ENCODE measurements at places on chromosomes 5 and 9. TPM values are rescaled to one million over a fixed set of nuclear protein-coding genes. Genes with fewer than 3 reads are reported as not detected.
A peak's percentile ranks its signal among the peaks of the same experiment; 100 is the strongest.

- DNase-seq = no peak
These were observed 114.8 kb downstream of the WNK2 start for GRCh38 chr9:93298498-93299417.

DNA sequence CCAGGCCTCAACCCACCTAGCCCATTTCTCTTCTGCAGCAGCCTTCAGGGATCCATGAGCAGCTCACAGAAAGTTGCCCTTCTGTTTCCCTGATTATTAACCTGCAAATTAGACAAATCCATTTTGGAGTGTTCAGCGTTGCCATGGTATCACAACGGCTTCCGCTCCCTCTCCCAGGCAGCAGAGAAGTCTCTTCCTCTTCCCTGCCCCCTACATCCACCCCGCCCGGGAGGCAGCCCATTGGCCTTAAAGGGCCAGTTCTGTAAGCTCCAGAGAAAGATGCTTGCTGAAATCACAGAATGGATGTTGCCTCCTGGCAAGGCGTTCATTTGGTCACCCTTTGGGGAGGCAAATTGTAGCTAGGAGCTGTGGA lies 47.7 kb upstream of the BOD1 start:
- DNase-seq = no peak

- peak; percentile 68 for DNase-seq
These were observed 464 bp downstream of the CEMIP2 start for GRCh38 chr9:71767776-71768321.

DNA sequence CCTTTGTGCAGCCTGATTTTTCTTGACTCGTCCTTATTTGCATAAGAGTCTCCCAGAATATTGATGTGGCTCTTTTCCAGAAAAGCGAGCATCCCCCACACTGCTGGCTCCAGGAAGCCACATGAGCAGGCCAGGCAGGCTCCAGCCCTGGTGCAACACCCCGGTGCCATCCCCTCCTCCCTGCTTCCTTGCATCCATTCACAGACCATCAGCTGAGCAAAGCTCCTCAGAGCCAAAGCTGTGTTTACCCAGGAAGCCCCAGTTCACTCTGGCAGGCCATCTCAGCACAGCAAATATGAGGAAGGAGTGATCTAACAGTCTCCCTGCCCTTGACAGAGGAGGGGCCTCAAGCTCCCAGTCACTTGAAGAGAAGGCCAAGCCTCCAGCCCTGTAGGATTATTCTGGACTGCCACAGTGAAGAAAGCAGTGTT lies 34.4 kb downstream of the INSYN2B start:
- DNase-seq = no peak

DNA sequence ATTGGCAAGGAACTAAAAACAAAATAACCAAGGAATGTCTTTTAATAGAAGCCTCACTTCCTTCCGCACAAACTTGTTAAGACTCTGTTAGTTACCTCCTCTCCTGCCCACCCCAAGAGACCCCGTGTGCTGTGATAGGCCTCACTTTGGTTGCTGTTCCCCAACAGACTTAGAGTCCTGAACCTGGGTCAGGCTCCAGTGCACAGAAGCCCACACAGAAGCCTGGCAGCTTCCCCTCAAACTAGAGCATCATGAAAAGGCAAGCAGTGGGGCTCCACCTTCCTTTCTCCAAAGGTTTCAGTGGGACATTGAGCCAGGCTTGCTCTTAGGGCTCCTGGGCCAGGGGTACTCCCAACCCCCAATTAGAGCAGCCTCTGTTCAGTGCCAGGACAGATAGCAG lies 230.5 kb downstream of the ESM1 start:
- DNase-seq = no peak

GRCh38 chr9:6805532-6805931 lies 47.8 kb downstream of the KDM4C start:
- DNase-seq = no peak

- no peak for DNase-seq
These were observed 32.3 kb downstream of the TSPAN17 start for GRCh38 chr5:176679365-176680225.

- DNase-seq = no peak
These were observed 105.4 kb downstream of the DCP2 start for GRCh38 chr5:113081881-113082546.

DNA sequence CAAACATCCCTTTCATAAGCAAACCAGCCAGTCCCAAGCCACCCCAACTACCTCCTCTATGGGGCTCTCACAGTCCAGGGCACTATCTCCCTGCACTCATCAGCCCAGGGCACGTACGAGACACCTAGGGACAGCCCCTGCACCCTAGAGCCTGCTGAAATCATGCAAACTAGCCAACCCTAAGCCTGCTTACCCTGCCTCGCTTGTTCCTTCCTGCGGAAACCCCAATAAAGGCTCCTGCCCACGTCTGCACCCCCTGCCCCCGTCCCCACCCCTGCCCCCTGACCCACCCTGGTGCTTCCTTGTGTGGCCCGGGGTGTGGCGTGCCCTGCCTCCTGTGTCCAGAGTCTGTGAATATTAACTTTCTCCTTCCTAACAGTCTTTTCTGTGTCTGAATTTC lies 135.9 kb downstream of the GADD45G start:
- peak; percentile 70 for DNase-seq

GRCh38 chr5:116663081-116663480 lies 88.5 kb upstream of the SEMA6A start:
- DNase-seq = no peak

GRCh38 chr9:134658378-134658955 lies 16.9 kb downstream of the COL5A1 start:
- peak; percentile 36 for DNase-seq

- peak; percentile 72 for DNase-seq
These were observed 124.7 kb upstream of the TBC1D2 start for GRCh38 chr9:98380065-98380681.

DNA sequence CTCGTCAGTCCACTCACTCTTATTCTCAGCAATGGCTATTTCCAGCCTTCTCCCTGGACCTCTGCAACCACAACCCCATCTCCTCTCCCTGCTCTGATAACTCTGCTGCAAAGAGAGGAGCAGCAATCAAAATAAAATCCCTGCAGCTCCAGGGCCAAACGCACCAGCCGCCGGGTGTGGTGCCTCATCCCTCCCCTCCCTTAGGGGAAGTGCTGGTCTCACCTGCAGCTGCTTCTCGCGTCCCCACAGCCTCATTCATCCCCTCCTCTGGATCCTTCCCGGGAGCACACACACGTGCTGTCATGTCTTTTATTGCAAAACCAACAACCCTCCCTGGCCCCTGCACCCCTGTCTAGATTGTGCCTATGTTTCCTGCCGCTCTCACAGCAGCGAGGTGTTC lies 77.8 kb downstream of the TENT4A start:
- DNase-seq = no peak

DNA sequence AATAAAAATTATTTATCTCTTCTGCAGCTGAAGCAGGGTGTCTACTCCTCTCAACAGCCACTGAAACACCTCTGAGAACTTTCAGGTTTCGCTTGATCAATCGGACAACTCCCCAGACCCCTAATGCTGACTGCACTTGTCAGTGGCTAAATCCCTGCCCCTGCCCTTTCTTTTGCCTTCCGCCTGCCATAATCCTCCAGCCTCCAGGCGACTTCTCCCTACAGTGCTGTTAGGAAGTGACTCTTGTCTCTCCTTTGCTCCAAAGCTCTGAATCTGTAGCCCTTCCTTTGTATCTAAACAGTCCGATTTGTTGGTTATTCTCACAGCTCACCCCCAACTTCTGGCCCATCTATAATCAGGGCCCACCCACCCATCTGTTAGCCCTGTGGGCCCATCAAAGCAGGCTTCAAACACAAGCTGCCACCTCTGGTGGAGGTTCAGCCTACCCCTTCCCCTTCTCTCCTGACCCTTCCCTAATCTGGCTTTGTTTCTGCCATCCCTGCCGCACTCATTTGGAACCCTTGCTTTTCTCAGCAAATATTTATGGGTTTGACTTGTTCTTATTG lies 53.7 kb upstream of the IFNK start:
- DNase-seq = no peak

DNA sequence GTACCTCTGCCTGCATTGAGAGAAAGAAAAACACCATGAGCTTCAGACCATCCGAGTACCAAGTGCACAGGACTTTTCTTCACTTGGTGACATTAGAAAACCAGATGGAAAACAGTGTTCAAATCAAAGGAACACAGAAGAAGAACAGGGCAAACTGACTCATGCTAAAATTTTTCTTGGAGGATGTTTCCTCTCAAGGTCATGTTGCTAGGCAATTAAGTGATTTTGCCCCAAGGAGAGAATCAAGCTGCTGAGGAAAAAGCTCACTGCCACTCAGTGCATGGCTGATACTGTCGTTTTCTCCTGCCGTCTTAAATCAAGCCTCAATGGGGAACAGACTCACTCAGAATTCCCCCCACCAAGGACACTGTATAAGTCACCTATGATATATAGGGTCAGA lies 57.9 kb upstream of the SIMC1 start:
- no peak for DNase-seq

DNA sequence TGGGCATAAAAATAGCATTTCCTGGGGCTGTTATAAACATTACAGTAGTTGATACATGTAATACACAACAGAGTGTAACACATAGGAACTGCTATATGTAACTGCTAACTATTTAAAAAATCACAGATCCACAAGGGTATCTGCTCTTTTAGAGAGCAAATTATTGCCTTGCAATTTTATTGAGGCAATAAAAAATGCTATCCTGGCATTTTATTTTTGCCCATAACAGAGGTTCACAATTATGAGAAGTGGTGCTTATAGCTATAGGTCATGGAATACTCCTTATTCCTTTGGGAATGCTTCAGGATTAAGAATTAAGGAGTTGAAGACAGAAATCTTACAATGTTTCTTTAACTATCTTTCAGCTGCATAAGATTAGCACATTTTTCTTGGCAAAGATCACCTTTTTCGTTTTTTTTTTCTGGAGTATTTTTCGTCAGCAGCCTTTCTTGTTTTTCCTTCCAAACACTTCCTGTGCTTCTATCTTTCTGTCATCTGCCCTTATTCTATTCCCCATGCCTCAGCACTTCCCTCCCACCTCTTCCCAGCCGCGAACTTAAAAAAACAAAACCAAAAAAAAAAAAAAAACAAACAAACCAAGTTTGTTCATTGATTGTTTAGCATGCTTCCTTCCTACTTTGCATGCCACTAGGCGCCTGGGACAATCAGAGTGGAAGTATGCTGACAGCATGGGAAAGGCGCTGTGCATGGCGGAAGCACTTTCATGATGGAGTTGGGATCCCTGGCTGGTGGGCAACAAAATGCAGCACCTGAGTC lies 264.2 kb downstream of the MAST4 start:
- no peak for DNase-seq

GRCh38 chr5:123036391-123037103 lies at the start of gene PPIC:
TSS of gene PPIC (minus strand) at chr5:123036725. CDS start at chr5:123036625, 100 bp downstream.
- DNase-seq = peak; percentile 91

DNA sequence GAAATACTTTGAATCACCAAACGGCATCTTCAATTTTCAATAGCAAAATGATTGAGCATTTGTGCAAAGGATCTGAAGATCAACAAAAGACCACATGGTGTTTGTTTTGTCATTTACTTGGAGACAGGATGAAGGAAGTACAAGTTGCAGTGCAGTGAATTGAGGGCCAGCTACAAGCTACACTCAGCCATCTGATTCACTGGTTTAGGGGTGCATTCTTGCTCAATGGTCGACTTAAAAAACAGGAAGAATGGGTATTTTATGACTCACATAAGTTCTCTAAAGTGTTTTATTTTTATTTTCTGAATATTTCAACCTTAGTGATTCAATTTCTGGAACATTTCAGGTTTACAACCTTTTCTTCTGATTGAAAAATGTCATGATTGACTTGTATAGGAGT lies 412.1 kb upstream of the ADAMTSL1 start:
- no peak for DNase-seq

DNA sequence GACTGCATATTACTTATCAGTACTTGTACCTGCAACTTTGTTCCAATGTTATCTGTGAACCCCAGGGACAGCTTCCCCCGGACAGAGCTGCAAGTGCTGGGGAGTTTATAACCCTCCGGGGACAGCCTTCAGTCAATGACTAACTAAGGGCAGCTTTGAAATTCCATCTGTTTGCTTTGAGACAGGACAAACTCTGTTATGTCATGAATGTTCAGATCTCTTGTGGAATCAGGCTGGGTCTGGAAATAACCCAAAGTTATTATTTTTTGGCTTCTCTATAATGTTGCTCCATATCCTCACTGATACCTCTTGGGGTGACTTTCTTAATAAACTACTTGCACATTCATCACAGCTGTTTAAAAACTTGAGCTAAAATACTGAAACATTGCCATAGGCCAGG lies 617.5 kb upstream of the TLE4 start:
- DNase-seq = no peak

GRCh38 chr9:136091582-136092352 lies 3.3 kb downstream of the NACC2 start:
- no peak for DNase-seq

DNA sequence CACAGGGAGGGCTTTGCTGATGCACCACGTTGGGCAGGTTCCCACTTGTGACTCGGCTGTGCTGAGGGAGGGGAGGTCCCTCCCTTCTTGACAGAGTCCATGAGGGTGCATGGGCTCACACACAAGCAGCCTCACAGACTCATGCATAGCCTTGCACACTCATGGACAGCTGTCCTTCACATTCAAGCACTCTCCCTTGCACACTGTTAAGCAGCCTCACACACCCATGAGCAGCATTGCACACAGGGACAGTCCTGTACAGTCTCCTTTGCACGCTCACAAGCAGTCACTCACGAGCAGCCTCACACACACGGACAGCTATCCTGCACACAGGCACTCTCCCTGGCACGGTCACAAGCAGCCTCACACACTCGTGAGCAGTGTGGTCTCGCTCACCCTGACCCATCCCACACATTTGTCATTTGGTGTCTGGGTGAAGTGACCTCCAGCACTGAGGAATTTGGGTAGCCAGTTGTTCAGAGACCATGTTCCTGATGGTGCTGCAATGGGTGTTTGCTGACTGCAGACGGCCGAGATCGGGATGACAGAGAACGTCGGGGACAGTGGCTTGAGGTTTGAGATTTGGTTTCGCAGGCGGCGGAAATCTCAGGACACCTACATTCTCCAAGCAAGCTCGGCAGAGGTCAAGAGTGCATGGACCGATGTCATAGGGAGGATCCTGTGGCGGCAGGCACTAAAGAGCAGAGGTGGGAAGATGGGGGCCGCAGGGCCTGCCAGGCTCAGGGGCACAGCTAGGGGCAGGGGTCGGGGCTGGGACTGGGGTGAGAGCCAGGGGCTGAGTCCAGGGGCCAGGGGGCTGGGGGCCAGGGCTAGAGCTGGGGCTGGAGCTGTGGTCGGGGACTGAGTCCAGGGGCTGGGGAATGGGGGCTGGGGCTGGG lies 17.7 kb upstream of the LRRC14B start:
- peak; percentile 29 for DNase-seq

SPAG8 gene
- total RNA-seq = not detected

MYORG gene
- 90.4 TPM for total RNA-seq

SPINK13 gene
- total RNA-seq = not detected

PCDH1 gene
- total RNA-seq = 167 TPM

ADAMTS6 gene
- total RNA-seq = 0.80 TPM

NAIP gene
- total RNA-seq = 9.1 TPM

SPAAR gene
- total RNA-seq = not detected

PCDHA1 gene
- not detected for total RNA-seq

EFNA5 gene
- not detected for total RNA-seq

CCDC192 gene
- not detected for total RNA-seq

CBY3 gene
- not detected for total RNA-seq

LOX gene
- 6.0 TPM for total RNA-seq

SYK gene
- total RNA-seq = 55.5 TPM

GPR150 gene
- total RNA-seq = not detected
